CD4-positive, CD25-positive, alpha-beta regulatory T cell (primary cell): ENCODE measurements at places on chromosomes 7 and 10.

- DNase-seq = no peak
Measured at GRCh38 chr10:103645141-103646054, 151.9 kb downstream of the NEURL1 start.

DNA sequence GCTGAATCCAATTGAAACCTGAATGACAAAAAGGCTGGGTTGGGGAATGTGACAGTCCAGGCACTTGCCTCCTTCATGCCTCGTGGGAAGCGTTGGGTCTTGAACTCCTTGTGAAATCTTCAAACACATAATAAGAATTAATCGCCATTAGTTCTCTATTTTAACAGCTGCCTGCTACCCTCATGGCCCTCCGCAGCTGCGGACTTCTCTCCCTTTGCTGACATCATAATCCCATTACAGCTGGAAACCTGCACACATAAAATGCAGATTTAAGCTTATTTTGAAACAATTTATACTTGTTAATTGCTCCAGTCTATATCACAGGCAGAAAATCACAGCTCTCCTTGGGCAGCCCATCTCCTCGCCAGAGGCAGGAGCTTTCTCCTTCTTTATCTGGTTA, 403.0 kb upstream of the MKI67 start:
- DNase-seq = no peak

- no peak for DNase-seq
Measured at GRCh38 chr7:13792208-13792607, 197.3 kb downstream of the ETV1 start.

DNA sequence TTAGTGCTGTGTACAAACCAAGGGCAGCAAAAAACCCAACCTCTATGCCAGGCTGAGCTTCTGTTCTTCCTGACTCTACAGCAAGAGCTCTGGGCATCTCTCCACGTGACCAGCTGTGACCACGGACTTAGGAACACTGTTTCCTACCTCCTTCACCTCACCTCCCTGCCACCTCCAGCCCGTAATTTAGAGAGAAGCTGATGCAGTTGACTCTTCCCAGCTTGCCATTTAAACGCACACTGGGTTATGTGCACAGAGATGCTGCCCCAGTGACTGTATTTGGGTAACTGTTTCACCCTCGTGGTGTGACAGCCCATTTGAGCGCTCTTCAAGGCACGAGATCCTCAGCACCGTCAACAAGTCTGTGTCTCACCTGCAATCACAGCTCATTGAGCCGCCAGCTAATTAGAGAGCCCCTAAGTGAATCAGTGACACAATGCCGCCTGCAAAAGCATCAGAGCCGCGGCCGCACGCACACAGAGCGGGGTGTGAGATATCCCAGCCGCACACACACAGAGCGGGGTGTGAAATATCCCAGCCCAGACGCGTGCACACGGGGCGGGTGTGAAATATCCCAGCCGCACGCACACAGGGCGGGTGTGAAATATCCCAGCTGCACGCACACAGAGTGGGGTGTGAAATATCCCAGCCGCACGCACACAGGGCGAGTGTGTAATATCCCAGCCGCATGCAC, 319.7 kb downstream of the PTPRN2 start:
- no peak for DNase-seq

GRCh38 chr7:157439761-157440160, 103.0 kb downstream of the DNAJB6 start:
- no peak for DNase-seq

- DNase-seq = peak; percentile 32
Measured at GRCh38 chr7:75993689-75994387, 557 bp downstream of the TMEM120A start.

DNA sequence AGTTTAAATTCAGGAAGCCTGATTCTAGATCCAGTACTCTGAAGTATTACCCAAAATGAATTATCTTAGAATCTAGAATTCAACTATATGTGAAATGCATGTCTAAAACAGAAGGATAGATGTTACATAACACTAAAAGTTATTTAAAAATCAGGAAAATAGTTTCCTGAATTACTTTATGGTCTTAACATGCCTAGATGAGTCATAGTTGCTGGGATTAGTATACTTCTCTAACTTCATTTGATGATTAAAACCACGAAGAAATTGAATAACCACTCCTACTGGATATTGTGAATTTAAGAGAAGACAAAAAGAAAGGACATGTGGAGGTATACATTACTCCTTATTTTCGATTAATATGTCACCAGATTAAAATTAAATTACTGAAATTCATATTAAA, 65.5 kb downstream of the ATAD1 start:
- DNase-seq = no peak

DNA sequence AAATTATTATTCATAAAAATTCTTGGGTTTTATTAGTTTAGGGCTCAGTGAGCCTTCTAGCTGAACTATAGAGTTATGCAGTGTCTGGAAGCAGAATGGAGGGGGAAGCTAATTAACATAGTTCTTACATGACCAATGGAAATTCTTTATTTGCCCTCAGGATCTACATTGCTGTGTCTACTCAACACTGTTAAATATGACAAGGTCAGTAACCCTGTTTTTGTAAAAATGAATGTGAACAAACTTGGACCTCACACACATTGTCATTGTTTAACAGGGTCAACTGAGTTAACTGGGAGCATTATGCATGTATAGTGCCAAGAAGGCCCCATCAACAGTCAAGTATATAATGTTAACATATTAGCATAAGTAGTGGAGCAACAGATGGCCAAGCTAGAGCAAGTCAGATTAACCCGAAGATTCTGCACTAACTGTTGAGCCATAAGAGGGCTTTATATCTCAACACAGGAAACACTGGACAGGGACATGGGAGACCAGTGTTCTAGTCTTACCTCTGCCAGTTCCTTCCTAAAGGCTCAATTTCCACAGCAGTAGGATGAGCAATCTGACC, 122.5 kb upstream of the SEM1 start:
- no peak for DNase-seq

GRCh38 chr7:144026203-144026883, 22.4 kb upstream of the OR2A5 start:
- DNase-seq = no peak

DNA sequence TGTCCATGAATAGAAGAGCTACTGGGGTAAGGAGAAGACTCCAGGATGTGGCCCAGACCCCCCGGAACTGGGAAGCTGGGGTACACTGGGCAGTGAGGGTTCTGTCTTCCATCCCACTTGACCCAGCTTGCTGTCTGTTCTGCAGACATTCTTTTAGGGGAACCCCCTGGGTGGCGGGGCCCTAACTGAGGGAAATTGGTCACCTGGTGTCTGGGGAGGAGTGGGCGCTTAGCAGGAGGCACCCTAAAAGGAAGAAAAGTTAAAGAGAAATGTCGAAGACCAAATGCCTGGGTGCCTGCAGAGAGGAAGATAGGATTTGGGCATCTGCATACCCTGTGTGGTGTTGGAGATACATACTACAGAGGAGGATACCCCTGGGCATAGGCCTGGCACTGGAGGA, 1.0 kb downstream of the AP1S1 start:
- no peak for DNase-seq
